ENCODE measurements at places on chromosomes 4 and X. TPM values are rescaled to one million over a fixed set of nuclear protein-coding genes. Genes with fewer than 3 reads are reported as not detected.
A peak's percentile ranks its signal among the peaks of the same experiment; 100 is the strongest.

GRCh38 chr4:127920521-127920920, 39.8 kb downstream of the PLK4 start:
- peak overlapping the region; percentile 50 for H3K27ac ChIP-seq
- no peaks in the 10 kb centered on the region for H3K4me1 ChIP-seq
- H3K27me3 ChIP-seq: no peaks in the 10 kb centered on the region

DNA sequence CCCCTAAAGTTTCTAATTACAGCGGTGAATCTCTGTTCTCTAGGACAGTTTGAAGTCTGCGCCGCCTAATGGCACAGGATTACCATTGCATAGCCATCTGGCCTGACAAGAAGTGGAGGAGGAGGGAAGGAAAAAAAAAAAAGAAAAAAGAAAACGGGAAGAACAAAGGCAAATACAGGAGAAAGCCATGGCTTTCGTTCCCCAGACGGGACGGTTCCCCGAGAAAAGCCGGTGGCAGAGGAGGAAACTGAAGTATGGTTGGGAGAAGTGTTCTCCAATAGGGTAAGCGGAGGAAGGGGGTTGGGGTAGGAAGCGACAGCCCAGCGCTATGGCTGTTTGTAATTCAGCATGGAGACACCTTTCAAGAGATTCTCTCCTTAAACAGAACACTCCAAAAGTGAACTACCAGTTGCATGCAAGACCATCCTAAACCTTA, 80.8 kb downstream of the HMGN5 start:
- no peaks in the 10 kb centered on the region for H3K36me3 ChIP-seq
- H3K27me3 ChIP-seq: peaks cover 29% of the 10 kb centered on the region
- DNase-seq: peak; percentile 21

- DNase-seq: no peak
- no peak overlapping the region for H3K4me3 ChIP-seq
- H3K36me3 ChIP-seq: no peaks in the 10 kb centered on the region
- peaks cover 29% of the 10 kb centered on the region for H3K27me3 ChIP-seq
- H3K27ac ChIP-seq: no peak overlapping the region
Measured at GRCh38 chrX:152819732-152820131, 10.8 kb downstream of the CETN2 start.

- no peak overlapping the region for H3K27ac ChIP-seq
- H3K36me3 ChIP-seq: peaks cover 3% of the 10 kb centered on the region
- H3K4me3 ChIP-seq: no peak overlapping the region
- H3K27me3 ChIP-seq: no peaks in the 10 kb centered on the region
- H3K4me1 ChIP-seq: no peaks in the 10 kb centered on the region
Measured at GRCh38 chr4:110415478-110415877, 60.5 kb upstream of the ENPEP start.

Gene NAT8L
- 0.51 TPM for total RNA-seq

Gene NDNF
- 0.34 TPM for total RNA-seq

Gene BMPR1B
- total RNA-seq: not detected
